ENCODE measurements at places on chromosomes 6 and 20.

DNA sequence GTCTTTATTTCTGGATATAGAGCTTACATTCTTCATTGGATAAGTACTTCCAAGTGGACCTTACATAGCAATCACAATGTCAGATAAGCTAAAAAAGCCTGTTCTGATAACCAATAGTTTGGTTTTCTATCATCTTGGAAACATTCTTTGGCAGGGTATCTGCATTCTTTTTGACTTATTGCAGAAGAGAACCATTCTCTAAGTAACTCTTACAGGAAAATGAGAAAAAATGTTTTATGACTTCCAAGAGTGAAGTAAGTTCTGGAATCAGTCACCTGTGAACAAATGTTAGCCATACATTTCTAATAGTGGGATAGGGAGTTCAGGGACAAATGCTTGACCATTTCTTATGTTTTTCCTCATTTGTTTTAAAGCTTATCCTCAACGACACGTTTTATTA is 564.0 kb downstream of the CD109 start:
- no peak for DNase-seq

- no peak for DNase-seq
Measured at GRCh38 chr6:89793586-89793985, 26.0 kb downstream of the MDN1 start.

DNA sequence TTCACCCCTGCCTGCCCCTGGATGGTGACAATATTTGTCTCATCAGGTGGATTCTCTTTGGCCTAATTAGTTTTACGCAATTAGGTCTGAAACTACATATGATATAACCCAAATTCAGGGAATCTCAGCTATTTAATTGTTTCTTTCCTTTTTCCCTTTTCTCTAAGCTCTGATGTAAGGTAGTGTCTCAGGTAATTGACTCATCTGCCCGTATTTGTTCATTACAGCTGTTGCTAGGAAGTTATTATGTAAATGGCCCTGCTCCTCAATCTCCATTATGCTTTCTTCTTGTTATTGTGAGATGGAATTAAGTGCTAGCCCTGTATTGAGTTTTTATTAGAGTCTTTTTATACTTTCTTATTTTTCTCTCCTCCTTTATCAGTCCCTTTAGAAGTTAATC is 378.2 kb upstream of the ARID1B start:
- no peak for DNase-seq

GRCh38 chr6:165597821-165598220 is 65.2 kb downstream of the PDE10A start:
- DNase-seq, result no peak

DNA sequence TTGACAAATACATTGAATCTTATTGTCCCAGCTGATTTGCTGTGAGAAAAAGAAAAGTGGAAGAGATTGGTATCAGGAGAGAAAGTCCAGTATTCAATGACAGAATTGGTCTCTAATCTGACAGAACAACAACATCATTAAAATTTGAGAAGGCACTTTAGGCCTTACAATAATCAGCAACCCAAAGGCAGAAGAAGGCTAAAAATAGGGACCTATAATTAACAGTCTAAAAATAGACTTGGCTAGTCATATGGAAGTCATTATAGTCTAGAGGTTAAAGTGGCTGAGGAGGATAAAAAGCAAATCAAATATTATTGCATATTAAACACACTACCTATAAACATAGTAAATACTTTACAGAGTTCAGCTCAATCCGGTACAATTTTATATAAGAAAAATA is 393.6 kb upstream of the JAG1 start:
- DNase-seq, result no peak

DNA sequence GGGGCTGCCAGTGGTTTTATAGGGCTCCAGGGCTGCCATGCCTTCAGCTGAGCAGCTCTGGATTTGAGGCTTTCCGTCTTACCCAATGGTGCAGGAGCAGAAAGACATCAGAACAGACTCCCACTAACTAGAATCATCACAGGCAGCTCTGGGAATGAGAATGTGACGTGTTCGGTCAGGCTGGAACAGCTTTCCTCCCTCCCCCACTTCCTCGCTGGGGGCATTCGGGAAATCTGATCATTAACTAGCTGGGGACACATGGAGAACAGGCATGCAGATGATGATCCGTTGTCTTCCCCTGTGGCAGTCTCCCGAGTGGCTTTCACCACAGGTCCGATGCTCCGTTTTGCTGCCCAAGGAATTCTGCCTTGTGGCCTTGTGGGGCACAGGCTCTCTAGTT is 5.5 kb upstream of the MTG2 start:
- no peak for DNase-seq

DNA sequence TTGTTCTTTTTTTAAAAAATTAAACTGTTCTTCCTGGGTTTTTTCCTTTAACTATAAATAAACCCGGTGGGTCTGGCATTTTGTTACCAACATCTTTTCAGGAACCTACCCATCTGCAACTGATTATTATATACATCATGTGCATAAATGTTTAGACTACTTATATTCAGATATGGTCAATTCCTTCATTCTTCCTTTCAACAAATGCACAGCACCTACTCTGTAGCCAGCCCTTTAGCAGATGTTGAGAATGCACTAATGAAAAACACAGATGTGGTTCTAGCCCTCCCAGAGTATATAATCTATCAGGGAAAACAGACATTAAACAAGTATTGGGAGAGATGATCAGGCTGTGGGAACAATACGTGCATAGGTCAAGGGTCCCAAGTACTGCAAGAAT is 237.1 kb downstream of the UST start:
- DNase-seq, result no peak

DNA sequence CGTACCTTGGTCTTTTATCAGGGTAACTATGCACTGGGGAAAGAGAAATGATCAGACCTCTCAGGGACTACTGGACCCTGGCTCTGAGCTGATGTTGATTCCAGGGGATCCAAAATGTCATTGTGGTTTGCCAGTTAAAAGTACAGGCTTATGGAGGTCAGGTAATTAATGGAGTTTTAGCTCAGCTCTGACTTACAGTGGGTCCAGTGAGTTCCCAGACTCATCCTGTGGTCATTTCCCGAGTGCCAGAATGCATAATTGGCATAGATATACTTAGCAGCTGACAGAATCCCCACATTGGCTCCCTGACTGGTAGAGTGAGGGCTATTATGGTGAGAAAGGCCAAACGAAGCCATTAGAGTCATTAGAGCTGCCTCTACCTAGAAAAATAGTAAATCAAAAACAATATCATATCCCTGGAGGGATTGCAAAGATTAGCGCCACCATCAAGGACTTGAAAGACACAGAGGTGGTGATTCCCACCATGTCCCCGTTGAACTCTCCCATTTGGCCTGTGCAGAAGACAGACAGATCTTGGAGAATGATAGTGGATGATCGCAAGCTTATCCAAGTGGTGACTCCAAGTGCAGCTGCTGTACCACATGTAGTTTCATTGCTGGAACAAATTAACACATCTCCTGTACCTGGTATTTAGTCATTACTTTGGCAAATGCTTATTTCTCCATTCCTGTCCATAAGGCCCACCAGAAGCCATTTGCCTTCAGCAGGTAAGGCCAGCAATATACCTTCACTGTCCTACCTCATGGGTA is 152.4 kb downstream of the THBS2 start:
- DNase-seq, result no peak

DNA sequence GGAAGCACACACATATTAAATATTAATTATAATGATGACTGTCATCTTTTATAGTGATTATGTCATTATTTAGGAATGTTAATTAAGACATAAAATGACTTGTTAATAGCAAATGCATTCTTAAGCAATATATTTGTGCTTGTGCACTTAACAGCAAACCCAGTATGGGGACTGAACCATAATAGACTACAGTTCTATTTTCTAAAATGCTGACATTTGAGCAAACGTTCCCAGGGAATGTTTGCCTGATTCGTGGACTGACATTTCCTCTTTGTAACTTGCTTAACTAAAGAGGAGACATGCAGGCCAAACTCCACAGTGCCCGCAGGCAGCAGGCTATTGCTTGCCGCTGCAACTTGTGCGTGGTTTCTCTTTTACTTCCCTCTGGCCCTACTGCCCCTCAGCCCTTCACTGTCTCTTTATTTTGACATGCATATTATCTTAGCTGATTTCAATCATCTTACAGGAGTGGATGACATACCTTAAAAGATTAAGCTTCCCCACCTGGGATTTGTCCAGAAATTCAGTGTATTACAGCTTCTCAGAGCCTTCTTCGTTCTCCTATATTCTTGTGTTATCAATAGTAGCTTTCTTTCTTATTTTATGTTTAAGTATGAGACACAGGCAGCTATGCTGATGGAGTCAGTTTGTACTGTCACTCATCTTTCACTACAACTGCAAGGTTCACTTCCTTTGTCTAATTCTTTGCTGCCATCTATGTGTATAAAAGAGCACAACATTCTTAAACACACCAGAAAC is 141.5 kb downstream of the GMDS start:
- no peak for DNase-seq

Measured in activated T-helper 1 cell treated with anti-CD3 and anti-CD28 coated beads, Interleukin-2, amount 50 U/mL, for 16 hours (primary cell).